H9 (cell line): ENCODE measurements at places on chromosomes 1 and 21.

GRCh38 chr1:201421041-201421440, 489 bp downstream of the TNNI1 start:
- no peak for DNase-seq

- no peak for DNase-seq
Observed at GRCh38 chr1:7127322-7128075, 342.2 kb downstream of the CAMTA1 start.

- DNase-seq = no peak
Observed at GRCh38 chr21:36174780-36175179, 18.2 kb downstream of the DOP1B start.

DNA sequence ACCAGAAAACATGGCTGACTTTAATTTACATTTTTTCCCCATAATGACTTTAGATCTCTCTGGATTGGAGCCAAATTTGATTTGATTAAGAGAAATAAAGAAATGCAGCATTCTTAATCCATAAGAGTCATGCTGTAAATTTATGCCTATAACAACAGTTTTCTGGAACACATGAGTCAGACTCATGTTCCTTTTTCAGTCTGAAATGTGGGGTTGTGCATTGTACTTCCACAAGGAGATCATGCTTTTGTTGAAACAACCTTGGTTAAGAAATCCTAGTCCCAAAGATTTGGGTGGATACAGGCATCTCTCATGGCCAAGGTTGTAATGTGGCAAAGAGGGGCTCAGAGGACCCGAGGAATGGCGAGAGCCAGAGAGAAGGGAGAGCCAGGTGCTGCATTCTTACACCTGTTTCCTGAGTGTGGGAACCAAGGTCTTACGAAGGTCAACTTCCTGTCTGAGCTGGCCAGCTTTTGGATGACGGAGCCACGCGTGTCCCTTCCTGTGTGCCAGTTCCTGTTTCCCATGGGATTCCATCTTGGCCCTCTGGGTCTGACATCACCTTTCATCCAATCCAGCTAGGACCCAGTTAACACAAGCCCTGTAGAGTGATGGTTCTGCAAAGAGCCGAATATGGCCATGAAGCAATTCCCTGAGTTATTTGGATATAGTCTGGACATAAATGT, 23.1 kb downstream of the CLDN14 start:
- DNase-seq = no peak

GRCh38 chr1:73943270-73943669, 254.7 kb downstream of the LRRIQ3 start:
- DNase-seq = peak; percentile 36

GRCh38 chr21:46062471-46063211, 35.3 kb upstream of the COL6A2 start:
- DNase-seq = no peak

- no peak for DNase-seq
Observed at GRCh38 chr1:247367786-247368422, 36.2 kb upstream of the ZNF496 start.

DNA sequence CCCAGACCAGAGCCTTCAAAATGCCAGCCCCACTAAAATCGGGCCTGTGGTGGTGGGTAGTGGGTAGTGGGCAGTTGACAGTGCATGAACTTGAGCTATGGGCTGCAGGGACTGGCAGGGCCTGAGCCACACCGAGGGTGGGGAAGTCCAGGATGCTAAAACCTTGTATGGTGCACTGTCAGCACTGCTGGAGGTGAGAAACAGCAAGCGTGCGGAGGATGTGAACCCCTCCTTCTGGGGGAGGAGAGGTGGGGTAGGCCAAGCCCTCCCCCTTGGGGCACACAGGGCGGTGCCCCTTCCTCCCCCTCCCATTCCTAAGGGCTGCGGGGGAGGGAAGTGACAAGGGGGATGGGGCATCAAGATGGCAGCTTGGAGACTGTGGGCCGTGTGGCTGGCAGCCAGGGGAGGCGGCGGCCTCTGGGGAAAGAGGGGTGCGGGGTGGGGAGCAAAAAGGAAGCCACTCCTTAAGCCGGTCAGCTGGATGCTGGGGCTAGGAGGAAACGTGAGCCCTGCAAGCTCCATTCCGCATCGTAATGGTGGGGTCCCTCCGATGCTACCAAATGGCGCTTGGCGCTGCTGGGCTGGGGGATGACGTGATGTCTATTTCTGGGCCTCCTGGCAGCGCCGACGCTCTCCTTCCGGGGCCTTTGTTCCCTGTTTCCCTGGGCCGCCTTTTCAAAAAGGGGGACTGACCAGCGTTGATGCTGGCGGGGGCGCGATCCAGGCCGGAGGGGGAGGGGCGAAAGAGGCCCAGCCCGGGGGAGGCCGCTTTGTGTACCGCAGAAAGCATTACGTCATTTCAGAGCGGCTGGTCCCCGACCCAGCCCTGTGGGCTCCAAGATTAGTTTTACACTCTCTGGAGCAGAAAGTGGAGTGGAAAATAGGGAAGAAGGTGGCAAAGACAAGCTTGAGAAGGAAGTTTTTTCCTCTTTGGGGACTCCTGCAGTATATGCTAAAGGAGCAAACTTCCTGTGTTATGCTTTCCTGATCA, 809 bp downstream of the SYT11 start:
- DNase-seq = peak; percentile 37

GRCh38 chr1:107194380-107194779, 53.5 kb downstream of the NTNG1 start:
- no peak for DNase-seq

DNA sequence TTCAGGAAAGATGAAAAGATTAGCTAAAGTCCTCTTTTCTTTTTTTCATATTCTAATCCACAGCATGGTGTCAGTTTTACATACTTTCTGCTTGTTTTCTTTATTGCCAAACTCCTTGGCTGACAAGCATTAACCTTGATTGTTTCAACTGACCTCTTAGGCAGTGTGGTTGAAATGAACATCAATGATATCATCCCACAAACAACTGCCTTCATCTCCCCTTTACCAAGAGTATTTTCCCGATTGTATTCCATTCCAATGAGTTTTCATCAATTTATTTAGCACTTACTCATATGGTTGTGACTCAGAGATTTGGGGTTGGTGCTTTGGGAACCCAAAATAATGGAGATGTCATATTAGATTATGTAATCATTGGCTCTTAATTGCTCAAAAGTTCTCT, 71.8 kb downstream of the SPAG17 start:
- DNase-seq = no peak

GRCh38 chr1:81556968-81557367, 243.8 kb upstream of the ADGRL2 start:
- no peak for DNase-seq

- peak; percentile 80 for DNase-seq
Observed at GRCh38 chr21:41953831-41954653, at the start of gene C2CD2. TSS of gene C2CD2 (minus strand) at chr21:41954018. CDS start at chr21:41953648, 370 bp downstream.

- no peak for DNase-seq
Observed at GRCh38 chr1:89660224-89661061, 27.5 kb downstream of the LRRC8C start.

GRCh38 chr1:7922301-7922700, 18.3 kb downstream of the TNFRSF9 start:
- DNase-seq = no peak

GRCh38 chr21:29376556-29376955, 77.8 kb downstream of the BACH1 start:
- DNase-seq = peak; percentile 84

DNA sequence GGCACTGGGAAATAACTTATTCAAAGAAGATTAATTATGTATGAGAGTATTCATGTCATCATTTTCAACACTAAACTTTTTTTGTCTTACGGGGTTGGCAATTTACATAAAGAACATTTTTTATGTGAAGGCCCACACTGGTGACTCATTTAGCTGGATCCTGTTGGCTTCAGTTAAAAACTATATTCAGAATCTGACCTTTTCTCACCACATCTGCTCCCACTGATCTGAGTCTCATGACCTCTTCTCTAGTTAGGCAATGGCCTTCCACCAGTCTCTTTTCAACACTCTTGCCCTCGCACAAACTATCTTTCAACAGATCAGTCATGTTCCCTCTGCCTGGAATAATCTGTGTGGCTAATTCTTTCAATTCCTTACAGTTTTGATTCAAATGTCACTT, 53.4 kb downstream of the TMPRSS15 start:
- DNase-seq = no peak

GRCh38 chr1:200971428-200971903, 52.0 kb downstream of the KIF21B start:
- no peak for DNase-seq

- DNase-seq = no peak
Observed at GRCh38 chr1:162725301-162725837, 65.1 kb upstream of the HSD17B7 start.

DNA sequence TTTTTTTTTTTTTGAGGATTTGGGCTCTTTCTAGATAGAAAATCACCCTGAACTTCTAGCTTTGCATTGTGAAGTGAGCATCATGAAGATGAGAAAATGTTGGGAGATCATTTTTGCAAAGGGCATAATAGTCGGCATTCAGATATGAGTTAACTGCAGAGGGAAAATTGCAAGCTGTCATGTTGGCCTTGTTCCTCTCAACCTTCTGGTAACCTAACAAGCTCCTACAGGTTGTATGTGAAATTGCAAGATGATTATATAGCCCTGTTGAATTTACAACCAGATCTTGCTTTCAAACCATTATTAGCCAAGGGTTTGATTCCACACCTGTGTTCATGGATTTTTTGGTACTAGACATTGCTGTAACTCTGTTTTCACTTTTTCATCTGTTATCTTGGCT, 2.2 kb downstream of the ELOA start:
- DNase-seq = no peak

DNA sequence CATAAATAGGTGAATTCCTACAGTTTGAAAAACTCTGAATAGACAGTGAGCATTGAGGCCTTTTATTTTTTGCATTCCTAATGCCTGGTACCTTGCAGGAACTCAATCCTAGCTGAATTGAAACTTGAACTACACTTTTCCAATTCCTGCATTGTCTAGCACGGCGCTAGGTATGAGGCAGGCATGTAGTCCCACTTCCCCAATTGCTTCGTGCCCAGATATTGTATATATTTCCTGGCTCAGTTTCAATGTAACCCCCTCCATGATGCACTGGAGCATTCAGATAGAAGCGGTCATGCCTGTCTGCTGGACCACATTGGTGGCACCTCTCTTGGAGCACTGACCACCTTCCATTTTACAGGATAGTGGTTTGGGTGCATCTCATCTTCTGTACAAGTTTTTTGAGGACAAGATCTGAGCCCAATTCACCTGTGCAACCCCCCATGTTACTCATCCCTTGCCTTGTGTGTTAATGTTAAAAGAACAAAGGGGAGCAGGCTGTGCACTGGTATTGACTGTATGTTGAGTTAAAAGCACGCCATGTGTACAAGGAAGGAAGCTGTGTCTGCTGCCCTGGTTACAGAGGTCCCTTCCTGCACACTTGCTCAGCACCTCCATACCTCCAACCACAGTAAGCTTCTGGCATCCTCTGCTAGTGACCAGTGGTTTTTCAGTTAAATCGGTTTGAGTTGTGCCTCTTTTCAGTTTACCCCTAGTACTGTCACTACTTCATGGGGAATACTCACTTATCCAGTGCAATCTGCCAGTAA, 10.0 kb upstream of the RAB7B start:
- no peak for DNase-seq

DNA sequence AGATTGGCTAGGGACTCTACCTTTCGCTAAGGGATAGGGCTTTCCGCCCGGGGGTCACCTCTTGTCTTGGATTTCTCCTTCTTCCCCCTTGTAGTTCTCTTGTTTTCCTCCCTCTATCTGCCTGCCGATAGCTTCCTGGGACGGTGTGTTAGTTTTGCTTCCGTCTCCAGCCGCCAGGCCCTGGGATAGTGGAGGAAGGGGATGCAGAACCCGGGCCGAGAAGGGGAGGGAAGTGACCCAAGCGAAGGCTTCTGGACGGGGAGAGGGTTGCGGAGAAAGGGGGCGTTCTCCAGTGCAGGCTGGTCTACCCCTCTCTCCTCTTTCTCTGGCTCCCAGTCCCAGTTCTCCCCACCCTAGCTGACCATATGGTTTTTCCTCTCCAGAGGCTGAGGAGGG, 871 bp downstream of the TUFT1 start:
- DNase-seq = peak; percentile 55

DNA sequence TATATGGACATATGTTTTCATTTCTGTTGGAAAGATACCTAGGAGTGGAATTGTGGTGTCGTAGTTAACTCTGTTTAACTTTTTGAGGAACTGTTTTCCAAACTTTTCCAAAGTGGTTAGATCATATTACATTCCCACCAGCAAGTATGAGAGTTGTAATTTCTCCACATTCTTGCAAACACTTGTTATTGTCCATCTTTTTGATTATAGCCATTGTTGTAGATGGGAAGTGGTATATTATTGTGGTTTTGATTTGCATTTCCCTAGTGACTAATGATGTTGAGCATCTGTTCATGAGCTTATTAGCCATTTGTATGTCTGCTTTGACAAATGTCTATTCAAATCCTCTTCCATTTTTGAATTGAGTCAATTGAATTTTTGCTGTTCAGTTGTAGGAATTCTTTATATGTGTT, 19.8 kb downstream of the CAMTA1 start:
- no peak for DNase-seq

GRCh38 chr21:38342739-38343138, 85.9 kb downstream of the KCNJ15 start:
- DNase-seq = no peak

GRCh38 chr1:86317926-86318325, 78.2 kb downstream of the ODF2L start:
- no peak for DNase-seq

DNA sequence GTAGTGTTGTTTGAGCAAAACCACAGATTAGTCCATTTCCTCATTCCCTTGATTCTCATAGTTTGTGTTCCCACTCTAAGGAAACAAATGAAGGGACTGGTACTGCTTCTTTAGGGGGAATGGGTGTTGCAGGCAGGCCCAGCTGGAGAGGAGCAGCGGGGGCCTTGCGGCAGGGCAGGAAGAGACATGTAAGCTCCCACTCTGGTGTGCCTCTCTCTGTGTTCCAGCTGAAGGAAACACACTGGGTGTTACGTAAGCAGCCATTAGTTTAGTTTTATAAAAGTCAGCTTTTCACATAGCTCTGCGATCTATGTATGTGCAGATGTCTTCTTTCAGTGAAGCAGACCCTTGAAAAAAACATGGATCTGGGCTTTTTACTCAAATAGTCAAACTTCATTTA, 99.5 kb downstream of the CACHD1 start:
- no peak for DNase-seq

DNA sequence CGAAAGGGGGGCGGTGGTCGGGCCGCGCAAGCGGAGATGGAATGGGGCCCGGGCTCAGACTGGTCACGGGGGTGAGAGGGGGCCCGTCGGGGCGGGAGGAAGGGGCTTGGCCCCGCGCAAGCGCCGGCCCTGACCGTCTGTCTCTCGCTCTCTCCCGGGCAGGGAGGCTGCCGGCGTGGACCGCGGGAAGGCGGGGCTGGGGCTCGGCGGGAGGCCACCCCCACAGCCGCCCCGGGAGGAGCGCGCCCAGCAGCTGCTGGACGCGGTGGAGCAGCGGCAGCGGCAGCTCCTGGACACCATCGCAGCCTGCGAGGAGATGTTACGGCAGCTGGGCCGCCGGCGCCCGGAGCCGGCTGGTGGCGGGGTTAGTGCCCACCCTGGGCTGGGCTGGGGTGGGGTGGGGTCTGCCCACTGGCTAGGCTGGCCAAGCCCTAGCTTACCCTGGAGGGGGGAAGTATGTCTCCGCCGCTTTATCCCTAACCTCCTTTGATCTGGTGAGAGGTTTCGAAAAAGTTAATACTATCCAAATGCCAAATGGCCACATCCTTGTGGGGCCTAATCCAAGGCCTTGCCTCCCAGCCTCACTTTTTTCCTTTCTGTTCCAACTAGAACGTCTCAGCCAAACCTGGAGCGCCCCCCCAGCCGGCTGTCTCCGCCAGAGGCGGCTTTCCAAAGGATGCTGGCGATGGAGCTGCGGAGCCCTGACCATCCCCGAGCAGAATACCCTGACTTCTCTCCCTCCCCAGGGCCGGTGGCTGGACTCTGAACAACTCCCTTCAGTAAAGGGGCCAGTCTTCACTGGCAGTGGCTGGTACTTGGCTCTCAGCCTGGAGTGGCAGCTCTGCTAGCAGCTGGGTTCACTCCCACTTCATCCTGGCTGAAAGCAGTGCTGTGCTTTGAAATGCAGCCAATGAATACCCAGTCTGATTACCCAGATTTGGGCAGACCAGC, 636 bp upstream of the YRDC start:
- peak; percentile 48 for DNase-seq
